ENCODE measurements at places on chromosomes 1 and 21.

DNA sequence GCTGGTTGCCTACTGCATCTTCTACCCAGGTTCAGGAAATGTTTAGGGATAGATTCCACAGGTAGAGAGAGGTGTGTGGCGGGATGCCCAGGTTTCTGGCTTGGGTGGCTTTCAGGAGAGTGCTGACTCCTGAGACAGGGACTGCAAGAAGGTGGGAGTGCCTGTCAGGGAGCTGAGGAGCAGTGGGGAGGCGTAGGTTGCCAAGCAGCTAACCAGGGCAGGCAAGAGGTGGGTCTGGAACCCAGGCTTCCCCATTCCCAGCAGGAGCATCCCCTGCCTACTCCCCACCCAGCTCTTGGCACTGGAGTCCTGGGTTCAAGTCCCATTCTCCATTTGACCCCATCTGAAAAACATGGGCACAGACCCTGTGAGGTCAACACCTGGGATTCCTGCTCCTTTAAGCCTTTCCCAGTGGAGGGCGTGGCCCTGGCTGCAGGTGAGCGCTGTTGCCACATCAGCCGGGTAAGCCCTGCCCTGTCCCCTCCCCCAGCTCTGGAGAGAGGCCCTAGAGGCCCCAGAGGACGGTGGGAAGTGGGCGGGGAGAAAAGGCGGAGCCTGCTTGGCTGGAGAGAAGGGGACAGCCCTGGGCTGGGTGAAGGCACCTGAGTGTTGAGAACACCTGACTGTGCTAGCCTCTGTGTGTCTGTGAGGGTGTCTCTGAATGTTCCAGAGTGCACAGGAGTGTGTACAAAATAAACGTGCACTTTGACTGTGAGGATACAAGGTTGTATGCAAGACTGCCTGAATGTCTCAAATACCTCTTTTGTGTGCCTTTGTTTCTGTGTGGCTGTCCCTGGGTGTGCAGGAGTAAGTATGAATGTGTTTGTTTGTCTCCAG, 14.0 kb upstream of the SYNC start:
- DNase-seq = no peak

DNA sequence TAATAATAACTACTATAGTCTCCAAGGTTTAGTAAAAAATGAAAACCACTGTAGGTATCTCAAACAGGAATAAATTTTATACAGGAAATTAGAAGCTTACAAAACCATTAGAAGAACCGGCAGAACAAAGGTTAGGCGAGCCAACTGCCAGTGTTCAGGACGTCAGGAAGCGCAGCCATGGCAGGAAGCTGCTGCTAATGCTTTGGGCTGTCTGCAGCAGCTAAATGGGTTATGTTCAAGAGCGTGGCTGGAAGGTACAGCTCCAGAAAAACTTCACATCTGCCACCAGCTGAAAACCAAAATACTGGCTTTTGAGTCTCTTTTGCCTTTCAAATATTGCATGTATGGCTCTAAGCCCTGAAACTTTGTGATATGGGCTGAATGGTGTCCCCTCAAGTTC, 35.7 kb upstream of the MYSM1 start:
- DNase-seq = no peak

- no peak for DNase-seq
These were observed 34.3 kb downstream of the FAM78B start for GRCh38 chr1:166132496-166132895.

DNA sequence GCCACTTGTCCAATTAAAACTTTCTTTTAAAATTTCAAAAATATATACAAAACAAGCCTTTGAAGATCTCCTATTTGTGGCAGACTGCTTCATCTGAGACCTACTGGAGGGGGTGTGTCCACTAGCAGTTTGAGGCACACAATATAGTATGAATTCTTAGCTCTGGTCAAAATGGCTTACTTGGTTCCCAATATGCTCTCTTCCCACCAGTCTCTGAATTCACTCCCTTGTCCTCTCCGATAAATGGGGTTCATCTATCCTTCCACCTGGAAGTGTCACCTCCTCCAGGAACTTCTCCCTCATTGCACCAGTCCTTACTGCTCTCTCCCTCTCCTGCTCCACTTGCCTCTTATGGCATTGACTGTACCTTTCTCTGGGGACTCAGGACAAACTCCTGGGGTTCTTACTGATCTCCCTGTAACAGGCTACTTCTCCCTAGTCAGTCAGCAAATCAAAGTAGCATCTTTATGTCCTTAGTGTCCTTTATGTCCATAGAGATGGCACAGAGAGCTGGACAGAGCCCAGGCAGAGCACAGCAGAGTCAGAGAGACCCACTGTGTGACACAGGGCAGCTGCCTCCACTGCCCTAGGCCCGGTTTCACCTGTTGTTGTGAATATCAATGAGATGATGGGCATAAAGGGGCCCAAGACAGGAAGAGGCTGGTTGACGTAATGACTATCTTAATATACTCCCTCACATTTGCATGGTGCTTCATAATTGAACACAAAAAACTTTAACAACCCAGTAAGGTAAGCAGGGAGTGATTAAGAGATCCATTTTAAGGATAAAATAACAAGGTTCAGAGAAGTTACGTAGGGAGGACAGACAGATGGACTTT, 3.6 kb downstream of the ASAP3 start:
- DNase-seq = no peak

DNA sequence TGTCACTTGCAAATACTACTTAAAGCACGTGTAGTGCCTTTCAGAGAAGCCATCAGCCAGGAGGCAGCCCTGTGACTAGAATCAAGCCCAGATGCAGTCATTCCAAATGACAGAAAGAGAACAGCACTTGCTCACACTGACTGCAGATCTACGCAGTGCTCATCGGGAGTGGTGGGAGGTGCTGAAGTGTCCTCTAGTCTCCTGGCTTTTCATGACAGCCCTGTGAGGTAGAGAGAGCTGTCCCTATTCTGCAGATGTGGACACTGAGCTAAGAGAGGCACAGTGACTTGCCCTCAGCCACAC, 62.3 kb upstream of the EDN2 start:
- no peak for DNase-seq

GRCh38 chr1:213724640-213725536, 262.9 kb upstream of the PROX1 start:
- DNase-seq = no peak

DNA sequence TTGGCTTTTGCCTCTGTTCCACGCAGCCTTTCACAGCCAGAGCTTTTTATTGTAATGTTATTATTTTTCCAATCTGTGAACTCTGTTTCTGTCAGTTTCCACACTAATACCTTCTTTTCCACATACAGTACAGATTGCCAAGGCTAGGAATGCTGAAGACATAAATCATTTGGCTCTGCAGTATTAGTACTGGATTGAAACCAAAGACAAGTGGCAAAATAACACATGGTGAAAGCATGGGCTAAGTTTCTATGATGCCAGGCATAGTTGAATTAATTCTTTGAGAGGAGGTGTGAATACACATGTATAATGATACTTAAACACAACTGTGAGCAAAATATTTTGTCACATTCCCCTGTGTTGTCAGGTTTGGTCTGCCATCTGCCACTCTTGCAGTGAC, 73.5 kb downstream of the TMEM200B start:
- DNase-seq = no peak

DNA sequence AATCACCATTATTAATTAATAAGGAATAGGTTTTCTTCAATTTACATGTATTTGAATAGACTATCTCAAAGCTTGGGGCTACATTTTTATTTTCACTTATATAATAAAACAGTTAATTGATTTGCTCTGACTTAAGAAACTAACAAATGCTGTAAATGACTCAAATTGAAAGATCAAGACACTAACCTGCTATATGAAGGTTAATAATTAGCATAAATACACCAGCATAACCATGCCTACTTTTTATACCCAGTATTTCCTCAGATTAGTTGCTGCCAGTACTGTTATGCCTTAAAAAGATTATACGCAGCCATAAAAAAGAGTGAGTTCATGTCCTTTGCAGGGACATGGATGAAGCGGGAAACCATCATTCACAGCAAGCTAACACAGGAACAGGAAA, 1545.1 kb downstream of the AMY1C start:
- no peak for DNase-seq

GRCh38 chr1:9275567-9276034, 17.1 kb upstream of the SPSB1 start:
- peak; percentile 62 for DNase-seq

- DNase-seq = no peak
These were observed 64.2 kb upstream of the PDE4B start for GRCh38 chr1:65728504-65728903.

- DNase-seq = no peak
These were observed 16.9 kb upstream of the SMIM12 start for GRCh38 chr1:34876406-34876805.

- DNase-seq = no peak
These were observed 257.8 kb downstream of the OMA1 start for GRCh38 chr1:58288624-58289142.

GRCh38 chr21:46041183-46041582, 56.7 kb upstream of the COL6A2 start:
- DNase-seq = no peak

DNA sequence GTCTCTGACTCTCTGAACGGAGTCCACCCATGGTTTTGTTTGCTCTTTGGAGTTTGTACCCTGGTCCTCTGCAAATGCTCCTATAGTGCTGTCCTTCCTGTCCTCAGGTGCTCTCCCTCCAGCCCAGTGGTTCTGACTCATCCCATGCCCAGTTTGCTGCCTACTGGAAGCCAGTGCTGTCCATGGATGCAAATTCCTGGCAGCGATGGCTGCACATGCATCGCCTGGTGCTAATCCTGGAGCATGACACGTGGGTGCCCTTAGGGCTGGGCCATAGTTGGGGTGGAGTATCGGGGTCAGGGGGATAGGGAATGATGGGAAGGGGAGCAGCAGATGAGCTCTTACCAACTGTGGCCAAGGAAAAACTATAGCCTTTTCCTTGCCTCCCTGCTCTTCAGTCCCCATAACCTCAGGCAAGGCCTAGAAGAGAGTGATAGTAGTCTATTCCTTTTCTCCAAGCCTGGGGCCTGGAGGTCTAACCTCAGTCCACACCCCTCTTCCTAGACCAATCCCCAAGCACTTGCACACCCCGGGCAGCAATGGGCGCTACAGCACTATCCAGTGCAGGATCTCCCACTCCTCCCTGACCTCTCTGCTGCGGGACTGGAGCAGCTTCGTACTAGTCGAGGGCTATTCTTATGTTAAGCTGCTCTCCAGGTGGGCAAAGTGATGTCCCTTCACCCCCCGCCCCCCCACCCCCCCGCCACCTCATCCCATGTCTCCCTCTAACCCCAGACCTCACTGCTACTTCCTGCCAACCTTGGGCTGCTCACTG, 31.6 kb downstream of the HYI start:
- DNase-seq = no peak

- no peak for DNase-seq
These were observed 220.1 kb downstream of the SDCCAG8 start for GRCh38 chr1:243475966-243476365.

- no peak for DNase-seq
These were observed 126.2 kb downstream of the NRDC start for GRCh38 chr1:51752073-51752948.

GRCh38 chr1:29516063-29516820, 279.9 kb downstream of the PTPRU start:
- DNase-seq = no peak

DNA sequence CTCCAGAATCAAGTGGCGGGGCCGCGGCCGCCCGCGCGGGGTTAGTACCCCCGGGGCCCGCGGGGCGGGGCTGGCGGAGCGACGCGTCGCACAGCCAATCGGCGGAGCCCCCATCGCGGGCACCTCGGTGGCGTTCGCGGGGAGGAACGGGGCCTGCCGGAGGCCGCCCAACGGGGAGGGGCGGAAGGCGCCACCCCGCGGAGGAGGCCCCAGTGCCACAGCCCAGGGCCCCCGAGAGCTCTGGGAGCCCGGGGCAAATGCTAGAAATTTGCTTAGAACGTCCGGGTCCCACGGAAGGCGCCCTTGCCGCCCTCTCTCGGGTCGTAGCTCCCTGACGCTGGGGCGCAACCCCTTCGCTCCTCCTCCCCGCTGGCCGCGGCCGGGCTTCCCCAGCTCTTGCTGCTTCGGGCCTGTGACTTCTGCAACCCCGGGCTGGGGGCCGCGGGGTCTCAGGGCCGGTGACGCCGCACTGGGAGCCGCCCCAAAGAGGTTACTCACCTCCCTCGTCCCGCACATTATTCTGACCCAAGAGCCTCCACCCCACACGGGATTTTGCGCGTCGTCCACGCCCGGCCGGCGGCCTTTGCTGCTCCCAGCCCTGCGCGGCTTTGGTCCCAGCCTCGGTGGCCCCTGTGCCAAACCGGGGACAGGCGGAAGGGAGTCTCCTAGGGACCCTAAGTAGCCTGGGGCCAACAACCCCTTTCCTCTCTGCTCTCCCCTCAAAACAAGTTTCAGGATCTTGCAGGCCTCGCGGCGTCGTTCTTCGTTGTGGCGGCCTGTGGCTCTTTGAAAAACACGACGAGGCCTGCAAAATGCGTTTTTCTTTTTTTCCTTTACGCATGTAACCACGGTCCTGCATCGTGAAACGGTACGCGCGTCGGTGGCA, at the start of gene RUNX3:
TSS of gene RUNX3 (minus strand) at position 17 of the 886 bp plus-strand sequence. CDS start 408 bp downstream, outside the sequence.
- DNase-seq = no peak

DNA sequence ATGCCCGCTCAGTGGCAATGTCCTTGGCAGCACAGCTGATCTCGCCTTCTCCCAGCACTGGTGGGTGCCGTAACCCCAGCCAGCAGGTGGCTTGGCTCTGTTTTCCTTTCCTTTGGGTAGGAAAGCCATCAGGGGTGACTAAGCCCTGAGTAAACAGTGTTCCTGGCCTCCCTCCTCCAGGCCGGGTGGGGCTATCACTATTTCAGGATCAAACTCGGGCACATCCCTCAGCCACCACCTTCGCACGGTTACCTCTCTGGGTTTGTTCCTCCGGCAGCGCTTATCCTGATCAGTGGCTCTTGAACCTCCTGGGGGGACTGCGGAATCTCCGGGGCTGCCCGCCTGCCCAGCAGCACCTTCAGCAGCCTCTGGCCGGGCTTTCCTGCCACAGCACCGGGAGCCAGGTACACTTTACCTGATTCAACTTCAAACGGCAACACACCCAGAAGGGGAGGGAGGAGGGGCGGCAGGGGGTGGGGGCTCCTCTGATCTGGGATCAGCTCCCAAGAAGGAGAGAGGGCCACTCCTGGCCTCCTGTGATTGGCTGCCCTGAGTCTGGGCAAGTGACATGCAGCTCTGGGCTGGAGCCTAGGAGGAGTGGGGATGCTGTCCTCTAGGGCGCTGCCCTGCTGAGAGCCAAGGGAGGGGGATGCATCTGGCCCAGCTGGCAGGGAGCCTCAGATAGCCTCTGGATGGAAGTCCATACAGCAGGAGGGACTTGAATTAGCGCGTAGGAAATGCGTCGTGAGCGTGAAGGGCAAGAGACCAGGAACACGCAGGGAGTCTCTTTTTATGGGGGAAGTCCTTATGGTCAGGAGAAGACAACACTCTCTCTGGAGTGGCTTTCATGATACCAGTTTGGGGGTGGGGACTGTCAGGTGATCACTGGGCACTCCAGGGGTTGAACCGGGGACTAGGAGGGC, at the start of gene ASCL5:
TSS of gene ASCL5 (minus strand) at position 353 of the 923 bp plus-strand sequence. CDS start 11,812 bp downstream, outside the sequence.
- peak; percentile 85 for DNase-seq

DNA sequence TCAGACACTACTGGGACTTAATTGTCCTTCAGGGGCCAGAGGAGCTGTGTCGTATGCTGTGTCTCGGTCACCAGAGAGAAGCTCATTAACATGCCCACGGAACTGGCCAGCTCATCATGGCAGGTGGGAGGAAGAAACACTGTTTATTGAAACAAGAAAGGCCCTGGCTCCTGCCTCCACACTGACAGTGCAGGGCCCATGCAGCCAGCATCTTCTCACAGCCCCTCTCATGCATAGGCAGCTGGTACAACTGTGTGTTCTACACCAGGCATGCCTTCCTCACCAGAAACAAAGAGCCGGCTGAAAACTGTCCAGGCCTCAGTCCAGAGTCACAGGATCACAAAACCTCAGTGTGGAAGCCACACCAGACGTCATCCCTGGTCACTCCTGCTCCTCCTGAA, 106.0 kb downstream of the UBE2U start:
- DNase-seq = no peak

- DNase-seq = no peak
These were observed 13.8 kb downstream of the CFAP74 start for GRCh38 chr1:1989789-1990188.

GRCh38 chr1:241310451-241310850, 46.6 kb downstream of the RGS7 start:
- no peak for DNase-seq
